ENCODE measurements at places on chromosomes 11 and 22.

DNA sequence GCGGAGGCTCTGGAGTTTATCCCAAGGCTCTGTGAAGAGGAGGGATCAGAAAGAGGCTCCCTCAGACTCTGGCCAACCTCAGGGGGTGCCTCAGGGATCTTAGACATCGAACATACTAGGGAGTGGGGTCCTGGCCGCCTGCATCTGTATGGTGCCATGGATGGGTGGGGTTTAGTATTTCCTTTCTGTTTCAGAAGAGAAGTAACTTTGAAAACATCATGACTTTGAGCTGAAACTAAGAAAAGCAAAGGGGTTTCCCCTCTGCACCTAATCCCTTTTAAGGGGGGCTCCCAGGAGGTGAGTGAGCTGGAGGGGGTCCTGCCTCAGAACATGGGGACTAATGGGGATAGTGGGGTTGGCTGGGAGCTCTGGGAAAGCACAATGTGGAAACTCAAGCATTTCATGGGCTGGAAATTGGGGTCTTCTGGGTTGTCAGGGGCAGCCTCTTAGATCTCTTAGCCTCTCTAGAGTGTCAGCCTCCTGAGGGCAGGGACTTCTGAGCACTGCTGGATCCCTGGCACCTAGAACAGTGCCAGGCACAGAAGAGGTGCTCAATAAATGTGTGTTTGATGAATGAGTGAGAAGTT, 11.8 kb upstream of the SSTR3 start:
- no peak for DNase-seq

DNA sequence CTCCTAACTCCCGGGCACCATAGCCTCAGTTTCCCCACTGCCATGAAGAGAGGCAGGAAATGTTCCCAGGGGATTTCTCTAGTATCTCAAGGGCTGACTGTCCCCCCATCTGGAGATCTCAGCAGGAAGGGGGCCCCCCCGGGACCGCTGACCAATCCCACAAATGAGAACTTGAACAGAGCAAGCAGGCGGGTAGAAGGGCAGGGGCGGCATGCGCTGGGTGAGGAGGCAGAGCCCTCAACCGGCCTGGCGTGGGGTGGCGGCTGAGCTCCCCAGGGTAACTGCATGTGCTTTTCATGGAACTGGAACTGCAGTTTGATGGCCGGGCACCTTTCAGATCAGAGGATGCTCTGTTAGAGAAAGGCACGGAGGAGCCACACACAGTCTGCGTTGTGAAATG, 144.5 kb downstream of the CTTN start:
- no peak for DNase-seq

DNA sequence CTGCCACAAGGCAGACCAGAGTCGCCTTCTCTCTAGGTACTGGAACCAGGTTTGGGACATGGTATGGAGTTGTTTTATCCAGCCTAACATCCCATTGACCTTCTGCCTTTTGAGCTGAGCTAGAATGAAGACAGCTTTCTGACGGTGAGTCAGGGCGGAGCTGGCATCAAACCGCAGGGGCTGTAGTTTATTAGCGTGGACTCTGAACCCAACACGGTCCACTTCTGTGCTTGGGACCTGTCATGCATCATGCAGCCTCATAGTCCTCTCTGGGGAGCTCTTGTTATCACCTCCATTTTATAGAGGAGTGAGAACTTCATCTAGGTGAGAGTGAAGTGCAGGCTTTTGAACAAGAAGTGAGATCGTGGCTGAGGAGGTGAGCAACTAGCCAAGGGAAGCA, 8.3 kb downstream of the GAL3ST1 start:
- DNase-seq = no peak

DNA sequence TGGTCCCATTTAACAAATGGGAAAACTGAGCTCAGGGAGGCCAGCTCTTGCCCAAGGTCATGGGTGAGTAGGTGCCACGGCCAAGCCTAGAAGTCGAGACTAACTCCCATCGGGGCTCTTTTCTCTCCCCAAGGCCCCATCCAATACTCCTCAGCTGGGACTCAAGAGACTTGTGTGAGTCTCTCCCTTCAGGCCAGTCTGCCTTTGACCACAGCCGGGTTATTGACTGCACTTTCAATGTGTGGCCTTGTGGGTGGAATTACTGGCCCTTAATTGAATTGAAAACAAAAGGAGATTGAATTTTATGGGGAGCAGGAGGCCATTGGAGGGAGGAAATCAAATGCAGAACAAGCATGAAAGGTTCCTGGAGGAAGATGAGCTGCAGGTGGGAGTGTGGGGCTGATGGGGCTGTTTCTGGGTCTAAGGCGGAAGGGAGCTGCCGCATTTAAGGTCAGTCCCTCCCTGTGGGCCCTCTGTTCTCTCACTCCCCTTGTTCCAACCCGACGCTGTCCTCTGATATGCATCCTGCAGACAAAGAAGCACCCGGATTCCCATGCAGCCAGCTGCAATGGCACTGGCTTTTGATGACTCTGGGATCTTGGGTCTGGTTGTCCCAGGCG, 552.8 kb downstream of the MIAT start:
- DNase-seq = no peak

- DNase-seq = no peak
These were observed 76.4 kb upstream of the PPARA start for GRCh38 chr22:46073683-46074504.

- DNase-seq = no peak
These were observed 53.5 kb upstream of the MYEOV start for GRCh38 chr11:69240332-69241074.

GRCh38 chr11:9138133-9138453, 46.7 kb upstream of the SCUBE2 start:
- no peak for DNase-seq

GRCh38 chr11:73367482-73368024, 8.6 kb upstream of the RELT start:
- DNase-seq = no peak

DNA sequence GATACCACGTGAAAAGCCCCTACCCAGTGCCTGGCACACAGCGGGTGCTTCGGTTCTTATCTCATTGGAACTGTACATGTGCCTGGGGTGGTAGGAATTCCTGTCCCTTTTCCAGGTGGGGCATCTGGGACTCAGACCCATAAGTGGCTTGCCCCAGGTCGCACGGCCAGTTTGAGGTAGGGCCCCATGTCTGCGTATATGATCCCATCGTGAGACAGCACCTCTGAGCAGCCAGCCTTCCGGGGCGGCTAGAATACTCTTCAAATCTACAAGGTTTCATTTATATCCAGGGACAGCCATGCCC, 33.5 kb upstream of the SMIM38 start:
- no peak for DNase-seq

GRCh38 chr22:23496445-23496833, 83.7 kb downstream of the IGLL1 start:
- DNase-seq = no peak

- no peak for DNase-seq
These were observed 11.4 kb downstream of the SLC16A8 start for GRCh38 chr22:38072322-38073149.

DNA sequence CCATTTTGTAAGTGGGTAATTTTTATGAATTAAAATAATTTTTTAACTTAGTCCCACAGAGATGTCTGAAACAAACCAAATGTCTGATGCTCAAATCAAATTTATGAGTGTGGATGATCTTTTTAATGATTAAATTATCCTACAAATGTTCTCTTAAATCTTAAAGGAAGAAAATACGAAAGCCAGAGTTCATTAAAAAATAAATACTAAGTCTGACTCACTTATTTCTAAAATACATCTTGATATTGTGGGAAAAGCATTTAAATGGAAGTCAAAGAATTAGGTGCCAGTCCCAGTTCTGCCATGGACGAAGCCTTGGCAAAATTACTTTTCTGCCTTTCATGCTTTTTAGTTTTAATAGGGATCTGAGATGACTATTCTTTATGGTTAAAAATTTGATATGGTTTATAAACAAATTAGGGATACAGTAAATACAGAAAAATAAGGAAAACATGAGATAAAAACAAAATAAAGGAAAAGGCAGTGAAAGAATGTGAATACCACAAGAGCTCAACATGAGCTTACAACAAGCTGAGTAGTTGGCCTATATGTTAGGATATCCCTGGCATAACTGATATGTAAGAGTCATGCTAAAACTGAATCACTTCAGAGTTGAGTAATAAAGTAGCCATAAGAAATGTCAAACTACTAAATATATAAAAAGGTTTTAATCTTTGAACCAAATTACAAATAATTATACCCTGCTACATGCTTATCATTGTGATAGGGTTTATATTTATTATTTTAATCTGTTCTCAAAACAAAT, 9.2 kb downstream of the CCDC34 start:
- DNase-seq = no peak

DNA sequence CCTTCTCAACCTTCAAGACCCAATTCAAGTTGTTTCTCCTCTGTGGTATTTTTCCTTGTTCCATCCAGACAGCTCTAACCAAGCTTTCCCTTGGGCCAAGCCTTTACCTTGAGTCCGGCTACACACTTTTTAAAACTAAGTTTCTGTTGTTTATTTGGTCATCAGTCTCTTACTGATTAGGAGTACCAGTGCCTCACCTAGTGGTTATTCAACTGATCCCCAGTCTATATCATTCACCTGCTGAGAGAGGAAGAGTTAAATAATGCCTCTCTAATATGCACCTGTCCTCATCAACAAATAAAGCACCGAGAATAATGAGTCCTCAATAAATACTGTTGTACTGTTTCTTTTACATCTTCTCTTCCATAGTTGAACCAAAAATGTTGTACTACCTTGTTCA, 160.8 kb downstream of the MSANTD4 start:
- no peak for DNase-seq

GRCh38 chr22:50705219-50705691, 32.6 kb downstream of the SHANK3 start:
- DNase-seq = no peak

DNA sequence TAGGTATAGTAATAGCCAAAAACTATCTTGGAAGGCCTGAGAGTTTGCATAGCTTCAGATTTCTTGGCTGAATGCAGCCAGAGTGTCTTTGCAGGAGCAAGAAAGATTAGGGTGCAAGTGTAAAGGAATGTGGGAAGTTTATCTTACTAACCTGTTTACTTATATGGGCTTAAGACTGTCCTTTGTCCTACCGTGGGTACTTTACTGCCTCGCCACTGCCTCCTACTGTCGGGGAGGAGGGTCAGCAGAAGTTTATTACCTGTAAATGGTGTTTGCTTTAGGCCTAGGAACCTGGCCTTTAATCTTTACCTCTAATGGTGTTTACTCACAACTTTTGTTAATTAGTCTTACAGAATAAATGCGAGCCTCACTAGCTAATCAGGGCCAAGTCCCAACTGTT, 633.8 kb downstream of the DLG2 start:
- no peak for DNase-seq

- no peak for DNase-seq
These were observed 17.2 kb downstream of the PARVA start for GRCh38 chr11:12394601-12395000.

- no peak for DNase-seq
These were observed 1.7 kb downstream of the SBF1 start for GRCh38 chr22:50473088-50473487.

DNA sequence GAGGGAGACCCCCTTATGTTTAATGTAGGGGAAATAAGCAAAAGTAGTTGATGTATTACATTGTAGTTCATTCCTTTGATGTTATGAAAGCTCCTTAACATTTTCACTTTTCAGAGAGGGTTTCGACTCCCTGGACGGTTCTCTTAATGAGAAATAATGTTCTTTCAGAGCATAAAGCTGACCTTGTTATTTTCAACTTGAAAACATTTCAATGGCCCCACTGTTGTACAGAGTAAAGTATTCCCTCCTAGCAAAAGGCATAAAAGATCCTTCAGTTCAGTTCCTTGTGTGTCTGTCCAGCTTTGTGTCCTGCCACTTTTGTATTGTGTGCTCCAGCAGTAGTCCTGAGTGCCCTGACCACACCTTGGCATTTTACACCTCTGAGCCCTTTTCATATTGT, 63.9 kb downstream of the UVRAG start:
- DNase-seq = no peak
